ENCODE measurements at places on chromosomes 2 and 18.
A peak's percentile ranks its signal among the peaks of the same experiment; 100 is the strongest.

- peak; percentile 28 for DNase-seq
Measured at GRCh38 chr2:41736105-41736567, 311.7 kb upstream of the PKDCC start.

GRCh38 chr18:79790996-79791972, 6.5 kb upstream of the KCNG2 start:
- peak; percentile 39 for DNase-seq

DNA sequence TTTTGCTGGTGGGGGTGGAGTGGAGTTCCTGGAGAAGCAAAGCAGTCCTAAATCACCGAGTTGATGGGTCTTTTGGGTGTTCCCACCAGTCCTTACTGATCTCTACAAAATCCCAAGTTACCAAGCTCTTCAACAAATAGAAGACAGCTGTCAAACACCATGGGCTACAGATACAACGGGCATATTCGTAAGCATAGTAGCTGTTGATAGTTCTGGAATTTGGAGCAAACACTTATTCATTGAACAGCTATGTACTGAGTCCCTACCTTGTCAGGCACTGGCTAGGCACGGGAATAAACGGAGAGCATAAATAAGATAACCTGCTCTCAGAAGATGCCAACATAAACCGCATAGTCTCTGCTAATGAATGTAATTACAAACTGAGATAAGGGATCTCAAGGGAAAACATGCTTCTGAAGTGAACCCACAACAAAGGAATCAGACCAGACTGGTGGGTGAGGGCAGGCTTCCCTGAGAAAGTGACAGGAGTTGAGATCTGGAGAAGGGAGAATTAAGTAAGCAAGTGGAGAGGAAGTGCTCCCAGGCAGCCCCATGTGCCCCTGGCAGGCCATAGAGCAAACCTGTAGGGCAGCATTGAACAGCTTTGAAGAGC, 947 bp upstream of the ANKRD44 start:
- DNase-seq = no peak

GRCh38 chr2:237955640-237956401, 11.0 kb upstream of the UBE2F start:
- DNase-seq = no peak

- DNase-seq = no peak
Measured at GRCh38 chr2:195642027-195642678, 14.9 kb upstream of the SLC39A10 start.

DNA sequence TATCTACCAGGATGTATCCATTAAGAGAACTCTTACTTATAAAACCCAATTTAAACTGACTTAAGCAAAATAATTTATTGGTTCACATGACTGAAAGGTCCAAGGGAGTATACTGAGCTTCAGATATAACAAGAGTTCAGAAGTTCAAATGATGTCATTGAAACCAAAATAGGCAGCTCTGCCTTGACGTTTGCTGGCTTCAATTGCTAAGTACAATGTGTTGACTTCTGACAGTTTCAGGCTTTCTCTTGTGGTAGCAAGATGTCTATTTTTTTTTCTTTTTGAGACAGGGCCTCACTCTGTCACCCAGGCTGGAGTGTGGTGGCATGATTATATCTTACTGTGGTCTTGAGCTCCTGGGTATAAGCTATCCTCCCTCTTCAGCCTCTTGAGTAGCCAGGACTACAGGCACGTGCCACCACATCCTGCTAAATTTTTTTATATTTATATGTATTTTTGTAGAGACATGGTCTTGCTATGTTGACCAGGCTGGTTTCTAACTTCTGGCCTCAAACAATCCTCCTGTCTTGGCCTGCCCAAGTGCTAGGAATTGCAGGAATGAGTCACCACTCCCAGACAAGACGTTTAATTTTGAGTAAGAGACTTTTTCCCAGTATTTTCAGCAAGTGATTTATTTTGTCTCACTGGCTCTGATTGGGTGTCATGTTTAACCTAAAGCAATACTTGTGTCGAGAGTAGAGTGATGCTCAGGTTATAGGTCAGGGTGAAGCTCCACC, 184.8 kb downstream of the NR4A2 start:
- DNase-seq = no peak

DNA sequence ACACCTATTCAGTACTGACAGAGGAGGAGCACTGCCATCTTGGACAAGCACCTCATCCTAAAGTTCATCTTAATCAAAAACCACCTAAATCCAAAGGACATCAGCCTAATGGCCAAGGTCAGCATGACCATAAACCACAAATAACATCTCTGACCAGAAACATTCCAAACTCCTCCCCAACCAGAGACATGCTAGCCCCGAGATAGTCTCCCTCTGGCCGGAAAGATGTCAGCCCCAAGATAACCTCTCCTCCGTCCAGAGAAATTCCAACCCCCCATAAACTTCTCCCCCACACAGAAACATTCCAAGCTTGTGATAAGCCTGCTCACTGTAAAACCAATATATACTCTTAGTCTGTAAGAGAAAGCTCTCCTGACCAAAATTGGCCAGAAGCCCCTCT, 260.6 kb downstream of the CLIP4 start:
- DNase-seq = no peak

- peak; percentile 85 for DNase-seq
Measured at GRCh38 chr18:74370115-74370514, 54.5 kb downstream of the C18orf63 start.

- no peak for DNase-seq
Measured at GRCh38 chr2:209368406-209368805, 55.4 kb upstream of the MAP2 start.

DNA sequence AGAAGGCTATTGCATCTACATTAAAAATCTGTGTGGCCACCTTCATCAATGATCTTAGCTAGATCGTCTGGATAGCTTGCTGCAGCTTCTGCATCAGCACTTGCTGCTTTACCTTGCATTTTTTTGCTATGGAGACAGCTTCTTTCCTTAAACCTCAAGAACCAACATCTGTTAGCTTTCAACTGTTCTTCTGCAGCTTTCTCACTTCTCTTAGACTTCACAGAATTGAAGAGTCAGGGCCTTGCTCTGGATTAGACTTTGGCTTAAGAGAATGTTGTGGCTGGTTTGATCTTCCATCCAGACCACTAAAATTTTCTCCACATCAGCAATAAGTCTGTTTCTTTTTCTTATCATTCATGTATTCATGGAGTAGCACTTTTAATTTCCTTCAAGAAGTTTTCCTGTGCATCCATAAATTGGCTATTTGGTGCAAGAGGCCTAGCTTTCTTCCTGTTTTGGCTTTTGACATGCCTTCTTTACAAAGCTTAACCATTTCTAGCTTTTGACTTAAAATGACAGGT, 54.4 kb upstream of the MAP4K4 start:
- no peak for DNase-seq

DNA sequence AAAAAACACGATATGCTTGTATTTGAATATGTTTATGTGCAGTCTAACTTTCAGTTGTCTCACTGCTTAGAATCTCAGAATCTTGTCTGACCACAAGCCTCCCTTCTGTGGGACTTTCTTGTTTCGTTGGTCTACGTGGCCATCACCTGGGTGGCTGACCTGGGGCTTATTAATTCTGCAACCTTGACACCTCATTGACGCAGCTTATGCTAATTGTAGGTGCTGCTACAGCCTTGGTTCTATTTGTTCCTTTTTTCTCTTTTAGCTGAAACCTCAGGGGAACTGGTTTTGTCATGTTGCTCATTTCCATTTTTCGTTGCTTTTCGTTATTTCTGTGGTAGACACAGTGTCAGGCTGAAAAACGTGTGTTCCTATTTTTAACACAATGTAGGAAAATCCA, 273.7 kb downstream of the SLC4A3 start:
- no peak for DNase-seq

DNA sequence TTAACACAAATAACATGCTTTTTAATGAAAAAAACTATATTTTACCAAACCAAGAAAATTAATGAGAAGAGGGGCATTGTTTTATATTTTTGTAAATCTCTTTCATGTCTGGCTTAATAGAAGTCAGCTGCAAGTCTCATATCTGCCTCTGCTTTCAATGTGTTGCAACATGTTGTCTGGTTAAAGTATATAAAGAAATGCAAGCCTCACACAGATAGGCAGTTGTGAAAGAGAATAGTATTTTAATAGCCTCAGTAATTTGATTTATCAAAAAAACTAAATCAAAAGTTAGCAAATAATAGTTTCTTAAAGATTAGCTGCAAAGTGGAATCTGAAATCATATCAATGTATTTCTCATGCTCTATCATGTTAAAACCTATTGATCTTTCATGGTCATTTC, 52.9 kb upstream of the NCOA1 start:
- no peak for DNase-seq

DNA sequence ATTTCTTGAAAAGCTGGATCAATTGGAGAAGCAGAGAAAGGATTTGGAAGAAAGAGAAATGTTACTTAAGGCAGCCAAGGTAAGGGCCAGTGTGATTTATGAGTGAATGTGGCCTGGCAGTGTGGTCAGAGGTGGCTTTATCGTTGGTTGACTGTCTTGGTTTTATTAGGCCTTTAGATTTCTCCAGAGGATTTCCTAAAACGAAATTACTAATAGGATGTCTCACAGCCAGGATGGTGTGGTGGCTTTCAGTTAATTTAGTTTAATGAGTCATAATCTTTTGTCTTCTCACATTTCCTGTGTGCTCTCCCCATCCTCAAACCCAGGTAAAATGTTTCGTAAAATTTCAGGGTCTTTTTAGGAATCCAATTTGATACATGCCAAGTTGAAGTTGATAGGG, 100.8 kb downstream of the TAF4B start:
- DNase-seq = no peak
